Fibroblast of lung (primary cell): ENCODE measurements at places on chromosomes 2 and 18. TPM values are rescaled to one million over a fixed set of nuclear protein-coding genes. Genes with fewer than 3 reads are reported as not detected.

GRCh38 chr2:48525269-48525943 is 4.5 kb upstream of the STON1 start:
- DNase-seq, result peak; percentile 53

GRCh38 chr18:14914771-14915170 is 166.8 kb downstream of the ANKRD30B start:
- DNase-seq, result no peak

The DOK6 gene
- 4.0 and 6.7 TPM in 2 replicates for total RNA-seq

The COL4A3 gene
- total RNA-seq, result 0.26 and 0.33 TPM in 2 replicates
